Renal cortex interstitium (tissue), 15 donors: ENCODE measurements at places on chromosomes 4 and X. TPM values are rescaled to one million over a fixed set of nuclear protein-coding genes. Genes with fewer than 3 reads are reported as not detected.

The MAGEA11 gene
- not detected for polyA plus RNA-seq

The CABS1 gene
- polyA plus RNA-seq = 0.11 TPM

The P2RY4 gene
- polyA plus RNA-seq = 0.47 TPM

The CPE gene
- polyA plus RNA-seq = 99.2 TPM

The BCOR gene
- polyA plus RNA-seq = 53.0 TPM

The OTUD6A gene
- polyA plus RNA-seq = not detected

The ASB12 gene
- 0.70 TPM for polyA plus RNA-seq
